ENCODE measurements at places on chromosomes 7 and 10. TPM values are rescaled to one million over a fixed set of nuclear protein-coding genes. Genes with fewer than 3 reads are reported as not detected.

GRCh38 chr7:133109816-133110215 is 27.9 kb upstream of the CHCHD3 start:
- peak; percentile 6 for DNase-seq

GRCh38 chr7:26735976-26736600 is 128.3 kb downstream of the SKAP2 start:
- DNase-seq = no peak

- peak; percentile 51 for DNase-seq
Observed at GRCh38 chr7:17502213-17503060, 204.0 kb downstream of the AHR start.

DNA sequence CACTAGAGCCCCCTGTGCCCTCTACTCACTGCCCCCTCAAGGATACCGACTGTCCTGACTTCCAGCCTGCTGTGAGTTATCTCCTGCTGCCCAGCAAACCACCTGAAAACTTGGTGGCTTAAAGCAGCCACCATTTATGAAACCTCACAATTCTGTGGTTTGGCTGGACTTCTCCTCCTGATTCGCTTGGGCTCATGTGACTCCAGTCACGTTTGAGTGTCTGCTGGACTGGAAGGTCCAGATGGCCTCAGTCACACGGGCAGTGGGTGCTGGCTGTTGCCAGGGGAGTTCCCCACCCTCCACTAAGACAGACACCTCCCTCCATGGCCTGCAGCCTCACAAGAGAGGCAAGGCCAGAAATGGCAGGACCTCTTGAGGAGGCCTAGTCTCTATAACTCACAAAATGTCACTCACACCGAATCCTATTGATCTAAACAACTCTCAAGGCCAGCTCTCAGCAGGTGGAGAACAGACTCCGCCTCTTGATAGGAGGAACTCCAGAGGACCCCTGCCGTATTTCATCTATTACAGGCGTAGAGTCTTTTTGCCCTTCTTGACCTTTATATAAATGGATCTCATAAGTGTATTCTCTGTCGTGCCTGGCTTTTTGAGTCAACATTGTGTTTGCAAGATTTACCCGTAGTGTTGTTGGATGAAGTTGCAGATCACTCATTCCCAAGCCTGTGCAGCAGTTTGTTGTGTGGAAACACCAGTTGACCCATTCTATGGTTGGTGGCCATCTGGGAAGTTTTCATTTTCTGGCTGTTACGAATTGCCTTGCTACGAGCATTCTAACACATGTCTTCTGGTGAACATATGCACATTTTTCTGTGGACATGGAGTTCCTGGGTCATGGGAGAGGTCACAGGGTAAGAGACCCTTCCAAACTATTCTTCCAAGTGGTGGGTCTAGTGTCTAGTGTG is 48.3 kb downstream of the ZMIZ1 start:
- peak; percentile 74 for DNase-seq

DNA sequence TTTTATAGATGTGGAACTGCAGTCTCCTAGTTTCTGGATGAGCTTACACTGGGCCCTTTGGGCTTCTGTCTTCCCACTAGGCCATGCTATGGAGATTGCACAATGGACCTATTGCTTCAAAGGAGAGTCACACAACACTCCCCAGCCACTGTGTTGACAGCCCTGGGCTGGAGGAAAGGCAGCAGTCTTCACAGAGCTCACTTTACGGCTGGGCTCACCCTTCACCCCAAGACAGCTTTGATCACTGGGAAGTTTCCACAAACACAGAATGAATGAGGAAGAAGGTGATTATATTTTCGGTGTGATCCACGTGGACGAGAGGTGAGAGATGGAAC is 92.7 kb upstream of the GDF10 start:
- DNase-seq = peak; percentile 33

DNA sequence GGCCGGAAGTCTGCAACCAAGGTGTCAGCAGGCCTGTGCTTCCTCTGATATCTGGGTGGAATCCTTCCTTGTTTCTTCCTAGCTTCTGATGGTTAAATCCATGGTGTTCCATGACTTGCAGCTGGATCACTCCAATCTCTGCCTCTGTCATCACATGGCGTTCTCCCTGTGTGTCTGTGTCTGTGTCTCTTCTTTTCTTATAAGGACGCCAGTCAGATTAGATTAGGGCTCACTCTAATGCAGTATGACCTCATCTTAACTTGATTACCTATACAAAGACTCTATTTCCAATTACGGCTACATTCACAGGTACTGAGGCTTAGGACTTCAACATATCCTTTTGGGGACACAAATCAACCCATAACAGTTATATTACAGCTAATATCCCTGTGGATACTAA is 70.3 kb upstream of the FAM3C start:
- no peak for DNase-seq

The COG5 gene
- total RNA-seq = 53.1 TPM

DNA sequence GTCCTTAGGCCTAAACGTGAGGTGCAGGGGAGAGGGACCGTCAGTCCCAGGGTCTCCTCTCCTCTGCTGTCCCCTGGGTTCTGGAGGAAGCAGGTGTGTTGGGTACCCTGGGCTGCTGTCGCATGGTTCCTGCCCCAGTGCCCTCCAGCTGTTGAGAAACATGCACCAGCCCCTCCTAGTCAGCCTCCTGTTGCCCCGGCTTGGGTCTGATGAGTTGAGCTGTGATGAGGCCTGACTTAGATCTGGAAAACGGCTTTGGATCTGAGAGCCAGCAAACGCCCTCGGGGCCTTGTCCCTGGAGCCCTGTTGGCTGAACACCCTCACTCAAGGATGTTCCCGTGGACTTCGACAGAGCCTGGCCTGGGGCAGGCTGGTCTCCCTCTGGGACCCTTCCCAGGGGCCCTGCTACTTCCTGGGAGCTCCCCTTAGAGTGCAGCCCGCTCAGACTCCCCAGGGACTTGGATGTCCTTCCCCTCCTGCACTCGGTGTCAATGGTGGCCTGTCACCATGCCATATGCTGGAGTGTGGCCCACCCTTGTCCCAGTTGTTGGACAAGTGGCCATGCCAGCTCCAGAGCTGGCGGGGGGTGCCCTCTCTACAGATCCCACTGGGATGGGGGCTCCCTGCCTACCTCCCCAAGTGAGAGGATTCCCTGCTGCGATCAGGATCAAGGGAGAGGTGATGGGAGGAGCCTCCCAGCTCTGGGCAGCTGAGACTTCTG is 12.3 kb downstream of the ZNF316 start:
- no peak for DNase-seq

The OR13A1 gene
- total RNA-seq = not detected

DNA sequence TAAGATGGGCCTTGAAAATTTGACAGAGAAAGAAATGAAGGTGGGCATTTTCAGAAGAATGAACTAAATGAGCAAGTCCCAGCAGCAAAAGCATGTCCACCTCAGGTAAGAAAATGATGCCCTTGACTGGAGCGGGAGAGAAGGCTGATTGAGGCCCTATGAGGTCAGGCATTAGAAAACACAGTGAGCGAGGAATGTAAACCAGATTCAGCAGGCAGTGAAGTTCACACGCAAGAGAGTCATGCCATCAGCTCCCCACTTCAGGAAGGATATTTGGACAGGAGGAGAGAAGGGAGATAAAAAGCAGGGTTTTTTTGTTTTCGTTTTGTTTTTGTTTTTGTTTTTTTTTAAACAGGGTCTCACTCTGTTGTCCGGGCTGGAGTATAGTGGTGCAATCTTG is 166.4 kb downstream of the PPP1R17 start:
- no peak for DNase-seq

- no peak for DNase-seq
Observed at GRCh38 chr10:56928714-56929113, 567.7 kb upstream of the ZWINT start.

GRCh38 chr10:5943536-5943935 is 33.8 kb downstream of the IL15RA start:
- peak; percentile 50 for DNase-seq

- DNase-seq = no peak
Observed at GRCh38 chr7:140062118-140062527, 628 bp downstream of the PARP12 start.

DNA sequence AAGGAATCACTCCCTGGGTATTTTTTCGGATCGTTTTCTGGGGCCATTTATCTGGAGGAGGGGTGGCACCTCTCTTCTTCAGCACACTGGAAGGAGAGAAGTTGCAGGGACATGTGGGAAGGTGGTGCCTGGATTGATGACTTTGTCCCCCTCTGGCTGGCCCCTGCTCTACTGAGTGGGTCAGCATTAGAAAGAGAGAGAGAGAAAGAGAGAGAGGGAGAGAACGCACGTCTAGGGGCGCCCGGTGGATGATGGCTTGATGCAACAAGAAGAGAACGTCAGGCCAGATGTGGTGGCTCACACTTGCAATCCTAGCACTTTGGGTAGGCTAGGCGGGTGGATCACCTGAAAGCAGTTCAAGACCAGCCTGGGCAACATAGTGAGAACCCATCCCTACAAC is 5.5 kb upstream of the MUC12 start:
- DNase-seq = no peak
